ENCODE measurements at places on chromosomes 5 and 9.
A peak's percentile ranks its signal among the peaks of the same experiment; 100 is the strongest.

DNA sequence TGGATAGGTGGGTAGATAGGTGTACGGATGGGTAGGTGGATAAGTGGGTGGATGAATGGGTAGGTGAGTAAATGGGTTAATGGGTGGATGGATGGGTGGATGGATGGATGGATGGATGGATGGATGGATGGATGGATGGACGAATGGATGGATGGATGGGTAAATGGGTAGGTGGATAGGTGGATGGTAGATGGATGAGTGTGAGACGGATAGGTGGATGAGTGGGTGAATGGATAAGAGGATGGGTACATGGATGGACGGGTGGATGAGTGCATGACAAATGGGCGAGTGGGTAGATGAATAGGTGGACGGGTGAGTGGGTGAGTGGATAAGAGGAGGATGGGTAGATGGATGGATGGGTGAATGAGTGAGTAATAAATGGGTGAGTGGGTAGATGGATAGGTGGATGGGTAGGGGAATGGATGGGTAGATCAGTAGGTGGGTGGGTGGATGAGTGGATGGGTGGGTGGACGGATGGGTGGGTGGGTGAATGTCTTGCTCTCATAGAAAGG, 179.2 kb downstream of the FGF18 start:
- no peak for DNase-seq

GRCh38 chr5:81315830-81316229, 14.4 kb downstream of the ZCCHC9 start:
- no peak for DNase-seq

GRCh38 chr9:99431103-99431502, 209.0 kb downstream of the SEC61B start:
- peak; percentile 18 for DNase-seq

DNA sequence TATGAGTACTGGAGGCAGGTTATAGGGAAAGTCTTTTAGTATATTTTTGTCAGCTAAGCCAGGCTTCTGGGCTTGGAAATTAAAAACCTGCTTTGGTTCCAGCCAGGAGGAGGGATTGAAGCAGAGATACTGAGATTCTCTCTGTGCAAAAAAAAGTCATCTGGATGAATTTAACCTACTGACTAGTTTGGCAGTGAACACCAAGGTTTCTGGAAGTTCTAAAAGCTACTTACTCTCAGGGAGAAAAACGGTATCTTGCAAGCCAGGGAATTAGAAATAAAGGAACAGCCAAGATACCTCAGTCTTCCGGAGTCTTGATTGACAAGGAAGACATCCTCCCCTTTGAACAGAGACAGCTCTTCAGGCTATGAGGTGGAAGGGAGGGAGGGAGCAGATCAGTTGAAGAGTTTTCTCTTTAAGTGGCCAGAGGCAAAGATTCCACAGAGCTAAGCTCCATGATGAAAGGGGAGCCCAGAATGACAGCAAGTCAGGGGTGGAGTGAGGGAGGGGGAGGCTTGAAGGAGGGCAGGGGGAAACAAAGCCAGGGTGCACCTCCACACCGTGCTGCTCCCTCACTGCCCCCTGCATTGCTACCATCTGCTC, 8.3 kb upstream of the ZBTB34 start:
- no peak for DNase-seq

- no peak for DNase-seq
Measured at GRCh38 chr5:98458726-98459125, 314.7 kb upstream of the RGMB start.

All from left kidney (tissue), 8 donors.